ENCODE measurements at places on chromosomes 2 and 18. TPM values are rescaled to one million over a fixed set of nuclear protein-coding genes. Genes with fewer than 3 reads are reported as not detected.

The MAIP1 gene
- 20.1 TPM for polyA plus RNA-seq

The C1D gene
- 29.8 TPM for polyA plus RNA-seq

The UGT1A4 gene
- polyA plus RNA-seq: not detected

The KIDINS220 gene
- polyA plus RNA-seq: 66.1 TPM

The LANCL1 gene
- 59.6 TPM for polyA plus RNA-seq

Data from hindlimb muscle (tissue), 1 donor.